ENCODE measurements at places on chromosomes 1 and 21.

GRCh38 chr1:26237230-26237966 lies 3.4 kb downstream of the CEP85 start:
- no peak for DNase-seq

GRCh38 chr1:199404191-199404590 lies 623.3 kb upstream of the NR5A2 start:
- no peak for DNase-seq

GRCh38 chr1:51898090-51898734 lies 19.7 kb upstream of the NRDC start:
- no peak for DNase-seq

- peak; percentile 34 for DNase-seq
These were observed 10.1 kb downstream of the DIPK1A start for GRCh38 chr1:92951141-92951582.

DNA sequence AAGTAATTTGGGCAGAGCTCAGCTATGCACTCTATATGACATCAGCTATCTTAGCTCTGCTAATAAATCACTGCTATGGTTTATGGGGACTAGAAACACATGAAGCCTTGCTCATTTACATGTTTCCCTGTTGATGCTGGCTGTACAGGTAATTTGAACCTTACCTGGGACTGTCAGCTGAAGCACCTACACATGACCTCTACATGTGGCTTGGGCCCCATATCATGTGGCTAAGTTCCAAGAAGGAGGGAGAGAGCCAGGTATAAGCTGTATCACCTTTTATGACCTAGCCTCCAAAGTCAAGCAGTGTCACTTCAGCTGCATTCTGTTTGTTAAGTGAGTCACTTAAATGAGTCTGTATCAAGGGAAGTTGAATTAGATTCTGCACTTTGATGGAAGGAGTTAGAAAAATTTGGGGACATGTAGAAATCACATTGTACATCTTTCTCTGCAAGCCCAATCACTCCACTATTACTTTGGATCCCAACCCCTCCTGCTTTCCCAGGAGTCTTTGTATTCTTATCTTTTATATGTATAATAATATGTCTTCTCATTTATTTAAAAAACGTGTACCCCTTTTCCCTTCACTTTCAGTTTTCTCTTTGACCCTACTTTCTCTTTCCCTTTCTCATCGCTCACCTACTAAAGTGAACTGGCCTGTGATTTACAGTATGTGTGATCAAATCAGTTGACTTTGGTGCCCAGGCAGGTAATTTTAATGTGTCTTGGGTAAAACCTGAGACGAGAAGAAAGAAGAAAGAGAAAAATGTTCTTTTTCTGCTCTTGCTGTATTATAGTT lies 53.4 kb upstream of the PRKACB start:
- no peak for DNase-seq

DNA sequence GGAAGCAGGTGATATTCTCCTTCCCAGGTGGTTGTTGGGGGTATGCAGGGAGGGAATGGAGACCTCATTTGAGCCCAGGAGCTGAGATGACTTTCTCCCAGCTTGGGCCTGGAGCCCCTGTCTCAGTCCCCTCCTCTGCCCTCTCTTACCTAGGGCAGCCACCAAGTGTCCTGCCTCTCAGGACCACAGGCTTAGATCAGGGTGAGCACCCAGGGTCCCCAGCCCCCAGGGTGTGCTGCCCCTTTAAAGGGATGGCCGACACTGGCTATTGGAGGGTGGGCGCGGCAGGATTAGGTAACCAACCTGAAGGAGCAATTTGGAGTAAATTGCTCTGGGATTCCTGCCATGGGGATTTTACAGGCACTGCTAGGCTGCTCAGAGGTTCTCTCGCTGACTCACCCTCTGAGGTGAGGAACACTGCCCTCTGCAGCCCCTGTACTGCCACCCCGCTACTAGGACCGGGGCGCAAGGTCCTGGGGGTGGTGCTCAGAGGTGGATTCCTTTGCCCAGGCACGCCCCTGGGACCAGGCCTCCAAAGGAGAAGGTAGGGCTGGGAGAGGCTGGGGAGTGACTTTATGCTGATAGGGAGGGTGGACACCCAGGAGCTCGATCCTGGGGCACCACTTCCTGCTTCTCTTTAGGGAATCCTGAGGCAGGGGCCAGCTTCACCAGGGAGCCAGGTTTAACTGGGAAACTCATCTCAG lies 1.5 kb downstream of the RPS6KA1 start:
- peak; percentile 63 for DNase-seq

DNA sequence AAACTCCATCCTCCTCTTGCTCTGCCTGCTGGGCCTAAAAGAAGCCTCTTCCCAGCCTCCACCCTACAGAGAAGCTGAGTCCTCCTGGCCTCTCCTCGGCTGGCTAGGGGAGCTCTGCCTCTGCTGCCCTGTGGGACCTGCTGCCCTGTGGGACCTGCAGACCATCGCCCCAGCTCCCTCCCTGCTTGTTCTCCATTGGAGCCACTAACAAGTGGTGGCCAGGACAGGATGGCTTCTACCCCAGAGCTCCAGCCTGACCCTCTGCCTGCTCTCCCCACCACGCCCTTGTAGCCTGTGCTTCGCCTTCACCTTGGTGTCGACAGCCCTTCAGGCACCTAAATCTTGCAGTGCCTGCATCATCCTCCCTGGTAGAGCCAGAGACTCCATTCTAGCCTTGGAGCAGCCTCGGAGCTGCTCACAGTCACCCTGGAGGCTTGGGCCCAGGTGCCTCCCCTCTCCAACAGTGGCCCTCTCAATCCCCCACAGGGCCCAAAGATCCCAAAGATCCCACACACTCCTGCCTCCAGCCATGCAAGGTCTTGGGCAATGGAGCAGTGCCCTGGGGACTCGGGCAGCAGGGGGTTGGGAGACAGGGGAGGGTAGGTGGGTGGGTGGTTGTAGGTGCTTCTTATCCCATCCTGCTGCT lies 3.0 kb downstream of the EPS8L3 start:
- DNase-seq: no peak

- no peak for DNase-seq
These were observed 25.1 kb downstream of the IGFN1 start for GRCh38 chr1:201215531-201216357.

GRCh38 chr1:198030682-198031081 lies 113.5 kb downstream of the LHX9 start:
- DNase-seq: no peak

DNA sequence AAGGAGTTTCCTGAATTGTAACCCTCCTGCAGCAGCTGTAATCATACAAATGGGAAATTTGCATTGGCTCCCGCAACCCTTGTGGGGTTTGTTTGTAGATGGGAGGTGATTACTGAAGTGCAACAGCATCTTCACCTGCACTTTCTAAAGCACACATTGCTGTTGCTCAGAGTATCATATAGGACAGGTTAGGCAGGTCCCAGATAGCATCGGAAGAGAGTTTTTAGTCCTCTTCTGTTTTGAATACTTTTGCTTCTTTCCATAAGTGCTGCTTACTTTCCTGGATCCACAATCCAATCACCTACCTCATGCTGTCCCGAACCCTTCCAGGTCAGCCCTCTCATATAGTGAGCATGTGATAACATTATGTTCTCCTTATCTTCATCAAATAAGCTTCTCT lies 300.4 kb downstream of the PTPRC start:
- no peak for DNase-seq

GRCh38 chr1:54695764-54696163 lies 19.9 kb upstream of the TTC4 start:
- DNase-seq: no peak

- DNase-seq: peak; percentile 50
These were observed 46.1 kb downstream of the MEGF6 start for GRCh38 chr1:3564921-3565831.

DNA sequence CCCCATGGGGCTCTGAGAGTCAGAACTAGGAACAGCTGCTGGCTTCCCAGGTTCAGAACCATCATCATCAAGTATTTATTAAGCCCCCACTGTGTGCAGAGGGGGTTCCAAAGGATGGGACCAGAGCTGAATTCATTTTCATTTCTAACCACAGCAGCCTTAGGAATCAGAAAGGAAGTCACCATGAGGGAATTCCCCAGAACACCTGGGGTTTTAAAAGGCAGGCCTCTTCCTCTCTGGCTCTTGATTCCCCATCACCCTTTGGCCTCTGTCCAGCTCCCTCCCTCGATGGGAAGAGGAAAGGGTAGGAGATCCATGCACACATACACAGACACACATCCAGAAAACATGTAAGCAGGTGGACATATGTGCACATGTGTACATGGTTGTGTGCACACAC lies 1.3 kb upstream of the KCNN3 start:
- no peak for DNase-seq

GRCh38 chr21:33126569-33126968 lies 56.6 kb downstream of the OLIG1 start:
- no peak for DNase-seq

DNA sequence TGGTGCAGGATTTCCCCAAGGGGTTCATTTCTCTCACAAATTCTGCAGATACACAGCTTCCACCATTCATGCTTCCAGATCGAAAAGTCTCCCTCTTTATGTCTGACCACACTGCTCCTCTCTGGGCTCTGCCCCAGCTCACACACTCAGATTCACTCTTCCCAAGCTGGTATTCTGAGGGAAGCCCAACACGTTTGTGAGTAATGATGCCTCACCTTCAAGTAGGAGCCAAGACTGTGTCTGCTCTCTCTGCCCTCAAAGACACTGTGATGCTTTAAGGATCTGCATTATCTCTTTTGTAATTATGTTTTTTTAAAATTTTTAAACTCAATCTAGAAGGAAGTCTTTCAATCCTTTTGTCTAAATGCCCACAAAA lies 19.8 kb downstream of the PRAMEF11 start:
- no peak for DNase-seq

GRCh38 chr21:31348188-31348587 lies 4.1 kb upstream of the TIAM1 start:
- DNase-seq: no peak

DNA sequence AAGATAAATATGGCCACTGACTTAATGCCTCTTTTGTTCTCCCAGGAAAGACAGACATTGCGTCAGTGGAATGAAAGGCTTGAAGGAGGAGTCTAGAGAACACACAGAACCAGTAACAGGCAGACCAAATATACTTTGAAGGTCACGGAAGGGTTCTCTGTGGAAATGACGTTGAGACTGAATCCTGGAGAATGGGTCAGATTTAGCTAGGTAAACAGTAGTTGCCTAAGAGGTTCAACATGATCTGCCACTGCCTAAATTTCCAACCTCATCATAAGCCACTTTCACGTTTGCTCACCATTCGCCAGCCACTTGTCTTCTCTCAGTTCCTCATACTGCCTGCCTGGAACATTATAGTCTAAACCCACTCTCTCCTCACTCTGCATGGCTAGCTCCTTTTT lies 20.5 kb downstream of the PLA2G4A start:
- DNase-seq: peak; percentile 74

GRCh38 chr1:116777831-116778830 lies 23.9 kb downstream of the CD2 start:
- no peak for DNase-seq

Measured in suppressor macrophage (primary cell).